NCI-H1092 (cell line): ENCODE measurements at places on chromosomes 16 and 17.

DNA sequence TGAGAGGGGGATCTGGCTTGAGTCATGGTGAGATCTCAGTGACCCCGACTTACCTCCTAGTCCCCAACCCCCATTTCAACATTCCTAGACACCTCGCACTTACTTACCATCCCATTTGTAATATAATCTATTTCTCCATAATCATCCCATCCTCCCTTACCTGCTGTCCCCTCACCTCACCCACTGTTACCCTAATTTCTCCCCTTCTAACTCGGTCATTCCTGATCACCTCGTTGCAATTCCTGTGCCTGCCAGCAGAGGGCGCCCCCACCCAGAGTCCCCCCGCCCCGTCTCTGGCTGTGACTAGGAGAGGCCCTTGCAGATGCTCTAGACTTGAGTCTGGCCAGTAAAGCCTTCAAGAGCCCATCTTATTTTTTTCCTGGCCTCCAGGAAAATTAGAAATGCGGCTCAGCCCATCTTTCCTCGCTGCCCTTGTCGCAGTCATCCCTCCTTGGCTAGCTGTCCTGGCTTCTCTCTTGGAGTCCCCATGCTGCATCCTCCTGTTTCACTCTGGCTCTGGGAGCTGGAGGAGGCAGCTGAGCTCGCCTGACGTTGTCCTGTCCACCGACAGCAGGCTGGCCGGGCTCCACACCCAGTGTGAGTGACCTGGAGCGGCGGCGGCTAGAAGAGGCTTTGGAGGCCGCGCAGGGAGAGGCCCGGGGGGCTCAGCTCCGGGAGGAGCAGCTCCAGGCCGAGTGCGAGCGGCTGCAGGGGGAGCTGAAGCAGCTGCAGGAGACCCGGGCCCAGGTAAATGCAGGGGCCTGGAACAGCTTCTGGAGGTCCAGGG, 5.0 kb downstream of the TBKBP1 start:
- DNase-seq = peak; percentile 14

GRCh38 chr17:13957636-13958035, 111.7 kb upstream of the COX10 start:
- no peak for DNase-seq

DNA sequence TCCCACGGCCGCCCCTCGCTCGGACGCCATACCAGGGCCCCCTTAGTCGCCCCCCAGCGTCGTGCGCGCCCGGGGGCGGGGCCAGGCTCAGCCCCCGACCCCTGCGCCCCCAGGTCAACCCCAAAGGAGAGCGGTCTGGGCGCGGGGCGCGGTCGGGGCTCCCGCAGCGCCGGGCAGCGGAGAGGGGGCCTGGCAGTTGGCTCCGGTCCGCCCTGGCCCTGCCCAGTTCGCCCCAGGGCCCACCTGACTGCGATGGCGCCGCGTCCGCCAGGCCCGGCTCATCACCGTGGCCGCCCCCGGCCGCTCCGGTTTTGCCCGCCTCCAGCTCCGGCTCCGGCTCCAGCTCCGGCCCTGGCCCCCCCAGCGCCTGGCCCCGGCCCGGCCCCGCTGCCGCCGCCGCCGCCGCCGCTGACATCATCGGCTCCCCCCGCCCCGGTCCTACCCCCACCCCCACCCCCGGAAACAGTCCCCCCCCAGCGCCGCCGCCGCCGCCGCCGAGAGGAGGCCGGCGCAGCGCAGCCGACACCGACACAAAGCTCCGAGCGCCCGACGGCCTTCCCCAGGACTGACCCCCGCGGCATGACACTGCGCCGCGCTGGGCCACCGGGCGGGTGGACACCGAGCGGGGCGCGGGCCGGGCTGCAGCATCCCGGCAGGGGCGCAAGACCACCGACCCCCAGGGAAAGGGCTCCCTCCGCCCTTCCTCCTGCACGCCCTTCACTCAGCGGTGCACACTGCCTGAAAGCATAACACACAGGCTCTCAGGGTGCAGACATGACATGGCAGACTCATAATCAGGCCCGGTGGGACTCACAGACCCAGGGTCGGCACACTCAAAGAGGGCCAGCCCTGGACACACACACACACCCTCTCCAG, at the start of gene ZBTB4:
Gene ZBTB4, minus strand, starts transcription at position 419 of the 876 bp plus-strand sequence. CDS start 12,830 bp downstream, outside the sequence.
- no peak for DNase-seq

GRCh38 chr17:68293490-68294195, 2.3 kb downstream of the ARSG start:
- no peak for DNase-seq

- DNase-seq = no peak
These were observed 12.1 kb downstream of the HSD3B7 start for GRCh38 chr16:30996985-30997724.

DNA sequence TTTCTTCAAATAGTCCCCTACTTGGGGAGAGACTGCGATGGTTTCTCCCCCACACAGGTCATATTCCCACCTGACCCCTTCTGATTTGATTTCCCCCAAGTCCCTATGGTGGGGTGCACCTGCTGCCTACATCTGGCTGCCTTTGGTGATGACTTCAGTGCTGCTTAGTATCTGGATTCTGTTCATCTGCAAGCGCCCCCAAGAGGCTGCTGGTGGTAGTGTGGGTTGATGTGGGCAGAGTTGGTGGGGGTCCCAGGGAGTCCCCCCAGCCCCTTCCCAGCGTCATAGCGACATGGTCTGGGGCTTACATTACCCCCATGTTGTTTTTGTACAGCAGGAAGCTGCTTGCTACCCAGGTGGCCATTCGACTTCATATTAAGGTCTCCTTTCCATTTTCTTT, 99.2 kb downstream of the NTN1 start:
- no peak for DNase-seq

DNA sequence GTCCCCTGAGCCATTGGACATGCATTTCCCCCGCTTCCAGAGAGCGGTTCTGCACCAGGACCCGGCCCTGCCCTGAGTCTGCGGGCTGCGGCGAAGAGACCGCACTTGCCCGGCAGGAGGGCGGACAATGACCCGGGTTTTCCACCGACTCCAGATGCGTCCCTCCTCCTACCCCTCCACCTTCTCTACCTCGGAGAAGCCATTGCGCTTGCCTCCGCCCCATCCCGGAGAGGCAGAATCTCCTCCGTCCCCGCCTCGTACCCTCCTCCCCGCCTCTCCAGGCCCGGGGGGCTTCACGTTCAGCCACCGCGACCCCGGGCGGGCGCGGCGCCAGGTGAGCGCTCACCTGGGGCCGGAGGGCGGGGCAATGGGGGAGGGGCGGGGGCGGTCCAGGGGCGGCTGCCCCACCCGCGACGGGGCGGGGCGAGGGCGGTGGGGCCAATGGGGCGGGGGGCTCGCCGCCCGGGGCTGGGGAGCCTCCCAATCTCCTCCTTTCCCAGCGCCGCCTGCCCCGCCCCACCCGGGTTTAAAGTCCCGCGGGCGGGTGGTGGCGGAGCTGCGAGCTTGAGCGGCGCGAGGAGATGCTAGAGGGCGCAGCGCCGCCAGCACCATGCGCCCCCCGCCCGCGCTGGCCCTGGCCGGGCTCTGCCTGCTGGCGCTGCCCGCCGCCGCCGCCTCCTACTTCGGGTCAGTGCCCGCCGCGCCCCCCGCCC, at the start of gene WNT9B:
Gene WNT9B, plus strand, starts transcription at position 555 of the 713 bp plus-strand sequence. Its CDS starts 56 bp downstream, at position 611.
- DNase-seq = no peak

GRCh38 chr17:34447406-34447805, 84.4 kb upstream of the CCL1 start:
- DNase-seq = no peak

DNA sequence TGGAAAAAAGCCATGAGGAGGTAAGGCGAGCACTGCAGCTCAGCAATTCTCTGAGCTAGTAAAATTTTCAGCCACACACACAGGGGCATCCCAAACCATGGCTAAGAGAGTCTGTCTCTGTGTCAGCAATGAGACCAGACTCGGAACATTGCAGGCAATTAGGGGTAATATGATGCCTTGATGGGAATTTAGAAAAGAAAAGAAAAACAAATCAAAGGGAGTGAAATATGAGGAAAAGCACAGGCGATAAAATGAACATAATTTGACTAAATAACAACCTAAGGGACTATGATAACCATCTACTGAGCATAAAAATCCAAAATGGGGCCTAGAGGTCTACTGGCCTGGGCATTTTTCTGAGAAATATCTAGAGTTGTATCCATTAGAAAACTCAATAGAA, 546.0 kb upstream of the PSMD7 start:
- no peak for DNase-seq

DNA sequence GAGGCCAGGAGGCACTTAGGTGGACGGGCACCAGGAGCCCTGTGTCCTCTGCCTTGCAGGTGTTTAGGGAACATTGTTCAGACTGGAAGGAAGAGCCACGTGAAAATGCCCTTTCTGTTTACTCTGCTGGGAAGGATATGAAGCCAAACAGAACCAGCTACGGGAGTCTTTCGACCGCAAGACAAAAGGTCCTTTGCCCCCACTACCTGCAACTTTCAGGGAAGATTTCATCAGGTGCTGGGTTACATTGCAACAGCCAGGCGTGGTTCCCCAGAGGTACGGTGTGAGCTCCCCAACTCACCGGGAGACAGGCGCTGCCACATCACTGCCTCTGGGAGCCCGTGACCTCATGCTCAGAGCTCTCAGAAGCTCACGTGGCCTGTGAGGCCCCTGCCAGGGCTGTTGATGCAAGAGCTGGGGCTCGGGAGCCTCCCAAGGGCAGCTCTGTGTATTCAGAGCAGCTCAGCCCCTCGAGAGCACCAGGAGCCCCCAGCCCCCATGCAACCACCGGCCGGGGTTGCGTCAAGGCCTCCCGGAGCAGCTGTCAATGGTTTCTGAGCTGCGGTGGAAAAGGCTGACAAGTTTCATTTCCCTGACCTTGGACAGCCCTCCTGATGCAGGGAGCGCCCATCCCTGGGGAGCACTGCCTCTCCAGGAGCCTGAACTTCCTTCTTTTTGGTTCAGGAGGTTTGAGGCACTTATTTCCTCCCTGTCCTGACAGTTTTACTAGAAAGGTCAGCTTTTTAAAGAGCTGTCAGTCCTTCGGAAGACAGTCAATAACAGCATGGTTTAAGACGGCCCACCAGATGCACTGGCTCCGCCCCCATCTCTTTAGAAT, 42.1 kb downstream of the TBC1D16 start:
- peak; percentile 86 for DNase-seq

GRCh38 chr16:28823291-28823872, 583 bp downstream of the ATXN2L start:
- no peak for DNase-seq

GRCh38 chr16:51061328-51061727, 89.7 kb downstream of the SALL1 start:
- DNase-seq = no peak

DNA sequence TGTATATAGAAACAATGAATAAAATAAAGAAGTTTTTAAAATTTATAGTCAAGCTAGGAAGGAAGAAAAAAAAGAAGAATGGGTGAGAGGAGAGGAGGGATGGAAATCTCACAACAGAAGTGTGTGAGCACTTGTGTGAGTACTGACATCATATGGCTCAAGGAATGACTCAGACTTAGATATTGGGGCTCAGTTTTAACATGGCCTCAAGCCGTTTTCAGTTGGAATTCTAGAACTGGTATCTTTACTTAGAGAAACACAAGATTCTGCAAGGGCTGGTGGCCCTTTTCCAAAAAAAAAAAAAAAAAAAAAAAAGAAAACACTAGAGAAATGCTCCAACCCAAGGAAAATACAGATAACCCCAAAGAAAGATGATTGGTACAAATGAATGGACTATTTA, 55.1 kb downstream of the STXBP4 start:
- DNase-seq = no peak

DNA sequence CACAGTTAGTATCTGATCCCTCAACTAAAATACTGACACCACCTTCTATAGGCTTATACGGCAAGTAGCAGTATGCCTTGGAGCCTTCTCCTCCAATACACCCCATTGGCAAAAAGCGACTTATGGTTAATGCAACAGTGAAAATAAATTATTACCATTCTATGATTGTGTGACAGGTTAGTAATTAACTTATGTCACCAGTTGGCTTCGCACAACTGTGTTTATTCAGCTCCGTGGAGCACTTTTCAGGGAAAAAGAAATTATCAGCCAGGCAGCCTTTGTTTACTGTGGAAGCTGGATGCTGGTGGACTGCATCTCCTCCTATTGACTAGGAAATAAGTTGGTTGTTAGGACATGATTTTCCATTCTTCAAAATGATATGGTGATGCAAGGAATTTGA, 833.8 kb upstream of the RBFOX1 start:
- DNase-seq = no peak

DNA sequence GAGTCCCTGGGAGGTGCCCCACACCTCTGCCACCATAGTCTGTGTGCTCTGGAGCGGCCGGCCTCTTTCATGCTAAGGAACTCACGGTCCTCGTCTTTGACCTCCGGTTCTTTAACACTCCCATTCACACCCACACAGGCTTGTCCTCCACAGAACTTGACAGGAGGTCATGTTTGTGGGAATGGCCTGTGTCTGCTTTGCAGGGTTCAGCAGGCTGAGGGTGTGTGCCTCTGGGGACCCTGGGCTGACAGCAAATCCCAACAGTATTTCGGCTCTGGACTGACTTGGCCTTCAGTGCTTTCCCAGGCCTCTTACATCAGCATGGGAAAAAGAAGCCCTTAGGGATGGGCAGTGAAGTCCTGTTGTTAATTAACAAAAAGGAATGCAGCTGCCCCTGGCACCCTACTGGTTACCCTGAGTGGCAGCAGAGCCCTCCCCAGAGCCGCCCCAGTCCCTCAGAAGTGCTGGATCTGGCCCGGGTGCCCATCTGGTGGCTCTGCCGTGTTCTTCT, 35.4 kb upstream of the ADORA2B start:
- DNase-seq = no peak

- no peak for DNase-seq
These were observed 41.8 kb upstream of the AMZ2 start for GRCh38 chr17:68205808-68206720.

DNA sequence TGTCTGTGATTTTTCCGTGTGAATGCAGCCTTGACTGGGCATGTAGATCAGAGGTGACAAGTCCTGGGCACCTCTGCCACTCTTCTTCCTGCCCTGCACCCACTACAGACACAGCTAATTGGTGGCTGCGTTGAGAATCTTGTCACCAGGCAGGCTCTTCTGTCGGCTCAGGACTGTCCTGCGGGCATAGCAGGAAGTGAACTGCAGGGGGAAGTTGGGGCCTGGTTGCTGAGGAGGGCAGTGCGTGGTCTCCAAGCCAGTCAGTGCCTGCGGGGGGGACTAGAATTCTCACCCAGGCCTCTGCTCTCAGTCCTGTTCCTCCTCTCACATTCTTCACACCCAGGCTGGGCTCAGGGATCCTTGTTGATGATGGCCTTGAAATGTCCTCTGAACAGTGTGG, 50.5 kb downstream of the JPH3 start:
- no peak for DNase-seq

GRCh38 chr17:81455387-81455786, 57.2 kb downstream of the ACTG1 start:
- no peak for DNase-seq
